Fibroblast of lung (primary cell): ENCODE measurements at places on chromosomes 7 and 10.

DNA sequence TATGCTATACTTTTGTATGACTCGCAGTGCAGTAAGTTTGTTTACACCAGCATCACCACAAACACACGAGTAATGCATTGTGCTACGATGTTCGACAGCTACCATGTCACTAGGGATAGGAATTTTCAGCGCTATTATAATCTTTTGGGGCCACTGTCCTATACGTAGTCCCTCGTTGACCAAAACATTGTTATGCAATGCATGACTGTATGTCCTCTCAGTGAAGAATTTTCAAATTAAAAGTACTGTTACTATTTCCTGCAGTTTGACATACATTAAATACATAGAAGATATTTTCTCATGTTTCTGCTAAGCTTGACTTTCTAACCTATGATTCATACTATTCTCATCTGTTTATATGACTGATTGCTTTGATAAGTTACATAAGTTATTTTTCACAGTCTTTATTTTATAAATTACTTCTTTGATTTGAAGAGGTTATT lies 203.6 kb downstream of the VTI1A start:
- DNase-seq: peak; percentile 37
- H3K4me1 ChIP-seq: peaks cover 2% of the 10 kb centered on the region
- H3K36me3 ChIP-seq: no peaks in the 10 kb centered on the region
- no peak overlapping the region for H3K27ac ChIP-seq
- no peaks in the 10 kb centered on the region for H3K27me3 ChIP-seq

GRCh38 chr7:74175340-74175739 lies 1.2 kb downstream of the EIF4H start:
- peak overlapping the region; percentile 96 for H3K27ac ChIP-seq
- H3K36me3 ChIP-seq: peaks cover 4% of the 10 kb centered on the region
- peak overlapping the region; percentile 90 for H3K4me3 ChIP-seq
- no peaks in the 10 kb centered on the region for H3K27me3 ChIP-seq
- DNase-seq: no peak

GRCh38 chr10:132366006-132366405 lies 31.0 kb upstream of the PWWP2B start:
- H3K36me3 ChIP-seq: peaks cover 6% of the 10 kb centered on the region
- no peaks in the 10 kb centered on the region for H3K4me1 ChIP-seq
- no peak overlapping the region for H3K4me3 ChIP-seq
- H3K27me3 ChIP-seq: no peaks in the 10 kb centered on the region
- no peak for DNase-seq
- H3K27ac ChIP-seq: no peak overlapping the region

DNA sequence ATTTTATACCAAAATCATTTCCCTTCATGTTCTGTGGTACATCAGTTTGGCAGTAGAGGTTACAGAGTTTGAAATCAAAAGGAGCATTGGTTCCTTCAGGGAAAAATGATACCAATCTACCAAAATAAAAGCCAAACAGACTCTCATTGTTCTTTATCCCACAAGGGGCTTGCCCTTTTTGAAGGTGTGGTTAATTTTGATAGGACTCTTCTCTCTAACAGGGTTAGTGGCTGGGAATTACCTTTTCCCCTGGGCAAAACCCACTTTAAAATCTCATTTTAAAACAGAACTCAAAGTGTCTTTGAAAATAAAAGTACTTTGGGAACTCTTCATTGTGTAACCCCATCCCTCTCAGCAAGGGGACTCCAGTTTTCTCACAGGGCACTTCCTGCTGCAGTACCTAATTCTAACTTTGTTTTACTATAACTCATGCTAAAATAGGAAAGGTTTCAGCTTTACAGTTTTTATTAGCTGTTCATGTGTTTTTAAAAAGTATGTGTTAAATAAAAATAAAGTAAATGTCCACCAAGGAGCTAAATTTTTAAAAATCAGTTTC lies 30.6 kb downstream of the SMNDC1 start:
- H3K4me3 ChIP-seq: no peak overlapping the region
- no peaks in the 10 kb centered on the region for H3K4me1 ChIP-seq
- no peak overlapping the region for H3K27ac ChIP-seq
- H3K27me3 ChIP-seq: no peaks in the 10 kb centered on the region
- no peak for DNase-seq

DNA sequence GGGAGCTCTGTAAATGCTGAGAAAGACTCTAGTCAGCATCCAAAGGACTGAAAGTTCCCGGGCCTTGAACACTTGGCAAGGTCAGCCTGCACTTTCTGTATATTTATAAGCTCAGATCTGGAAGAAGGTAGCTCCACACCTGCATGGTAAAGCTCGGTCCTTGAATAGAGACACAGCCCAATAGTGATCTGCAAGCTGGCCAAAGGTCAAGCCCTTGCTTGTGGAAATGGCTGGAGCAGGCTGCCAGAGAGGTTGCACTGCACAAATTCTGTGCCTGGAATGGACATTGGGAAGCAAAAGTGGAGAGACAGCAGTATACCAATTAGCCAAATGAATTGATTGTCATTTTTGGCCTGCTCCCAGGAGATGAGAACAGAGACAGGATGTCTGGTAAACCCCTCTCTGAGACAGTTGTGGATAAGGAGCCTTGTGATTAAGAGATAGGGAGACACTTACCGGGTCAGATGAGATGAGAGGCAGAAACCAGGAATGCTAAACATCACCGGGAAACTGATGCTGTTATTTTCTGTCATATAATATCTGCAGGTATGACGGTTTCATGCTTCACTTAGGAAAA lies 8.0 kb upstream of the FRA10AC1 start:
- no peaks in the 10 kb centered on the region for H3K36me3 ChIP-seq
- H3K4me3 ChIP-seq: no peak overlapping the region
- H3K27me3 ChIP-seq: peaks cover 3% of the 10 kb centered on the region

DNA sequence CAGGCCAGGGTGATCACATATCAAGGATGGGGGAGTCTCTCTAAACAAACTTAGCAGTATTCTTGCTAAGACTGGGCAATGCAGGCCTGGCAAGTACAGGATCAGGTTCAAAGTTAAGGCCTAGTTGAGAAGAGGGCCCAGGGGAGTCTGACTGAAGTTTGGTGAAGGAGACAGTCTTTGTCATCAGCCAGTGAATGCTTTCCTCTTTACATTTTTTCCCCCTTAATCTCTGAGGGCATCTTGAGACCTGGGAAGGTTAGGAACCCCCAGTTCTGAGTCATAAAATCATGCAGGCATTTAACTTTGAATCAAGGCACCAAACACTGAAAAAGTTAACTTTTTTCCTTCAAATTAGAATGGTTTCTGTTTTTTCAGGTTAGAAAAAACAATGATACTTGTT lies 311.5 kb downstream of the REEP3 start:
- H3K4me1 ChIP-seq: no peaks in the 10 kb centered on the region
- no peak overlapping the region for H3K4me3 ChIP-seq
- no peaks in the 10 kb centered on the region for H3K36me3 ChIP-seq
- no peaks in the 10 kb centered on the region for H3K27me3 ChIP-seq
- no peak for DNase-seq

DNA sequence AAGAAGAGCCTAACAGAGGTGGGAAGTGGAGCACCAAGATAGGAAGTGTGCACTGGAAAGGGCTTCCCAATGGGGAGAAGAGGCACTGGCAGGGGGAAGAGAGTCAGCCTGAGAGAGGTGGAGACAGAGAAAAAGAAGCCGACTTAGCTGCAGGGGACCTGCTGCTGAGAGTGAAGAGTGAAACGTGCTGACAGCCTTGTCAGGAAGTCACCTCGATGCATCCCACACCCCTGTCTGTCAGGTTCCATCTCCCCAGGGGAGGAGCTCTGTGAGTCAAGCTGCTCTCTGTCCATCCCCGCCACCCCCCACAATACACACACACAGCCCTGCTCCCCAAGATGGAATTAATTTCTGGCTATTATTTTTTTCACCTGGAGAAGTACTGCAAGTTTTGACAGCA lies 14.0 kb downstream of the KAZALD1 start:
- H3K27ac ChIP-seq: no peak overlapping the region
- H3K36me3 ChIP-seq: no peaks in the 10 kb centered on the region
- H3K4me1 ChIP-seq: no peaks in the 10 kb centered on the region

DNA sequence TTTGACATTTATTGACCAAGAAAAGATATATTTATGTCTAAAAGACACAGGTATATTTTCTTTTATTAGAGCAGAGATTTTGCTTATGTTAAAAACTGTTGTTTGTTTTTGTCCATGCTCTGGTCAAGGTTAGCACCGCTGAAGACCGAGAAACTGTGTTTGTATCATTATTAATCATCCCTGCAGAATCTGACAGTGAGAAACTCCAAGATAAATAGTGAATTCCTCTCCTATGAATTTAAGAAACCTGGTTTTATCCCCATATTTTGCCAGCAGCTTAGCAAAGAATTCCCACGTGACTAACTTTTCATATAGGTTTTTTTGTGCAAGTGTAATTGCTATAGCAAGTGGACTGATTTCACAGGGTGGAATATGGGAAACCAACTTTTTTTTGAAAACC lies 77.6 kb downstream of the FRMD4A start:
- H3K4me1 ChIP-seq: no peaks in the 10 kb centered on the region
- no peak overlapping the region for H3K4me3 ChIP-seq
- no peaks in the 10 kb centered on the region for H3K36me3 ChIP-seq
- DNase-seq: no peak
- H3K27ac ChIP-seq: no peak overlapping the region
- H3K27me3 ChIP-seq: peaks cover 7% of the 10 kb centered on the region

GRCh38 chr7:82697897-82698296 lies 254.3 kb upstream of the CACNA2D1 start:
- no peaks in the 10 kb centered on the region for H3K36me3 ChIP-seq
- peak; percentile 45 for DNase-seq
- H3K27ac ChIP-seq: no peak overlapping the region

GRCh38 chr7:7862393-7862792 lies 106.2 kb upstream of the GLCCI1 start:
- peaks cover 3% of the 10 kb centered on the region for H3K4me1 ChIP-seq
- H3K36me3 ChIP-seq: no peaks in the 10 kb centered on the region
- no peaks in the 10 kb centered on the region for H3K27me3 ChIP-seq
- DNase-seq: no peak
- no peak overlapping the region for H3K27ac ChIP-seq
- no peak overlapping the region for H3K4me3 ChIP-seq

- peaks cover 10% of the 10 kb centered on the region for H3K4me1 ChIP-seq
- H3K27me3 ChIP-seq: no peaks in the 10 kb centered on the region
- peaks cover 4% of the 10 kb centered on the region for H3K36me3 ChIP-seq
- H3K4me3 ChIP-seq: no peak overlapping the region
Observed at GRCh38 chr10:102795453-102796406, 41.5 kb downstream of the CYP17A1 start.

- no peaks in the 10 kb centered on the region for H3K4me1 ChIP-seq
- H3K36me3 ChIP-seq: no peaks in the 10 kb centered on the region
- H3K27ac ChIP-seq: no peak overlapping the region
Observed at GRCh38 chr10:101219139-101219945, 9.9 kb downstream of the LBX1 start.

- H3K4me3 ChIP-seq: no peak overlapping the region
- no peak overlapping the region for H3K27ac ChIP-seq
- H3K36me3 ChIP-seq: no peaks in the 10 kb centered on the region
- no peak for DNase-seq
- no peaks in the 10 kb centered on the region for H3K27me3 ChIP-seq
Observed at GRCh38 chr10:116429288-116429977, 1.8 kb downstream of the PNLIPRP3 start.

DNA sequence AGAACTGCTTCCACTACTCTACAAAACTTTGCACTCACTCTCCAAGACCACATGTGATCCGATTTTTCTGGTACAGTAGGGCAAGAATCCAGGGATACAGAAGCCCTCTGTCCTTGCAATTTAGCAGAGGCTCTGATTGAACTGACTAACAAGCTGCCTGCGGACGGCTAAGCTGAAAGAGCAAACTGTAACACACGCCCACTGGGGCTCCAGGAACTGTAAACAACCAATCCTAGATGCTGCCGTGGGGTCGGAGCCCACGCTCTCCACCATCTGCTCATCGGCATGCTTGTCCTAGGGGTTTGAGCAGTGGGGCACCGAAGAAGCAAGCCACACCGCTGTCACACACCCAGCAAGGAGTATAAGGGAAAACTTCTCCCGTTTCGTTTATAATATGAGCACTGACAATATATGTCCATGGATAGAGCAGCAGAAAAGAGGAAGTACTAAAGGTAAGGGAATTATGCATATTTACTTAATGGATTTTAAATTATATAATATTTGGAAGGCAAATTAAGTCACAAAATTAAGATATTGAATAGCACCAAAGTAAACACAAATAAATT lies 634.4 kb upstream of the POT1 start:
- no peaks in the 10 kb centered on the region for H3K36me3 ChIP-seq
- H3K4me3 ChIP-seq: no peak overlapping the region

DNA sequence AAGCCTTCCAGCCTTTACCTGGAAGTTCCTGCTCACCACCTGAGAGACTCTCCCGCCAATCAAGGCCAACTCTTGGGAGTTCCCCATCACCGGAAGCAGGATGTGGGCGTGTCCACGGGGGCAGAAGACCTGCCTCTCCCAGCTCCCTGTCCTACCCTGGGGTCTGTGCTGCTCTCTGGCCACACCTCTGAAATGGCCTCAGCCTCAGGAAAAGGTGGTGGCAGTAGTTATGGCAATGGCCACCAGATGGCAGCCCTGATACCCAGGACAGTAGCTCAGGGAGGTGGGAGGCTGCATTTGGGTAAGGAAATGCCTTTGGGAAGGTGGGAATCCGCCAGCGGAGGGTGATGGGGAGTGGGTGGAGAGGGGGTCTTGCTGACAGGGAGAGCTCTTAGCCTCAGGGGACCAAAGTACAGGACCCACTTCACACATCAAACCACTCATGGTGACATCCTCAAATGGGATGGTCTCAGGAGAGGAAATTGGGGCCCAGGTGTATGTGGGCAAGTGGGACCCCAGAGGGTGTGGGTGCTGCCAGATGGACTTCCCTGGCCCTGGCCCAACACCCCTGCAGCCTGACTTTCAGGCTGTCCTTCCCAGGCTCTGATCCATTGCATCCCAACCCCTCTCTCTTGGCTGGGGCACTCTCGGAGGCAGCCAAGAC lies 33.9 kb downstream of the KAZALD1 start:
- peaks cover 13% of the 10 kb centered on the region for H3K27me3 ChIP-seq
- no peak overlapping the region for H3K4me3 ChIP-seq
- no peaks in the 10 kb centered on the region for H3K36me3 ChIP-seq
- peak; percentile 45 for DNase-seq
- H3K4me1 ChIP-seq: peaks cover 2% of the 10 kb centered on the region

DNA sequence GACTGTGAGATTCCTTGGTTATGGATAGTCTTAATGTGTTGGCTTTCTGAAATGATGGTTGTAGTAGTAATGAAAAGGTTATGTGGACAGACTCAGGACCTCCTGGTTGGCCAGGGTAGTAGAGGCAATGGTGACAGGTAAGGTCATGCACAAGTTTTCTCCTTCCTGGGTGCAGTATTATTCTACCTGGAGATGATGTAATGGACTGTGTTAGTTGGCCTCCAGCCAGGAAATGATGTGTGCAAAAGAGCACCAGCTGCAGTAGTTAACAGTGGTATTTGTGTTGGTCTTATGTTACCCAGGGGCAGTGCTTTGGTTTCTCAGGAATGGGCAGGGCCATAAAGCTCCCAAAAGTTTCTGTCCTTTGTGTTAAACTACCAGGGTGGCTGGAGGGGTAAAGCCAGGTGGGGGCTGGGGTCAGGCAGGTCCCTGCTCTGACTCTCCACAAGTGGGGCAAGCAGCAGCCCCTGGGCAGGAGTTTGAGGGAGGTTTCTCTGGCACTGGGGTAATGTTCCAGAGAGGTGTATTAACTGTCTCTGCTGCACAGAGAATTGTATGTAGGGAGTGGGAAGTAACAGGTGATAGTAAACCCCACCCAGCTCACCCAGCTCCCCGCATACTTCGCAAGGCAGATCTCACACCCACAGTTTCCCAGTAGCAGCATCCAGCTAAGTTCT lies 36.3 kb downstream of the GPR22 start:
- H3K27me3 ChIP-seq: no peaks in the 10 kb centered on the region
- H3K27ac ChIP-seq: no peak overlapping the region
- no peaks in the 10 kb centered on the region for H3K36me3 ChIP-seq
- no peak overlapping the region for H3K4me3 ChIP-seq

GRCh38 chr10:14625192-14625631 lies 149.5 kb downstream of the FAM107B start:
- no peaks in the 10 kb centered on the region for H3K27me3 ChIP-seq
- no peak overlapping the region for H3K4me3 ChIP-seq
- no peaks in the 10 kb centered on the region for H3K4me1 ChIP-seq
- no peaks in the 10 kb centered on the region for H3K36me3 ChIP-seq
- H3K27ac ChIP-seq: no peak overlapping the region
